Dermis lymphatic vessel endothelial cell (primary cell): ENCODE measurements at places on chromosomes 4 and X. TPM values are rescaled to one million over a fixed set of nuclear protein-coding genes. Genes with fewer than 3 reads are reported as not detected.

The ANOS1 gene
- total RNA-seq = under 0.01 and 0.09 TPM in 2 replicates

The DYNLT3 gene
- total RNA-seq = 36.2 and 37.1 TPM in 2 replicates

The ZCCHC12 gene
- not detected in 2 replicates for total RNA-seq

The TASL gene
- total RNA-seq = not detected in 2 replicates

The FMR1NB gene
- total RNA-seq = not detected in 2 replicates

The FAM9C gene
- not detected in 2 replicates for total RNA-seq

The DLG3 gene
- 0.54 and 1.2 TPM in 2 replicates for total RNA-seq

The FAM53A gene
- 0.65 and 2.1 TPM in 2 replicates for total RNA-seq

The GAB3 gene
- 12.0 and 14.4 TPM in 2 replicates for total RNA-seq

The ANTXR2 gene
- total RNA-seq = 39.7 and 50.5 TPM in 2 replicates

The DDX53 gene
- total RNA-seq = under 0.01 TPM in 1 of 2 replicates, not detected in the other

The ETDB gene
- not detected in 2 replicates for total RNA-seq

The STBD1 gene
- total RNA-seq = 0.98 and 2.0 TPM in 2 replicates

The KIF4A gene
- 2.6 and 2.9 TPM in 2 replicates for total RNA-seq

The USP51 gene
- total RNA-seq = 1.5 and 1.6 TPM in 2 replicates

The EMCN gene
- total RNA-seq = 82.2 and 82.9 TPM in 2 replicates

The ERCC6L gene
- total RNA-seq = 0.87 and 0.95 TPM in 2 replicates

The RIBC1 gene
- 0.11 and 0.17 TPM in 2 replicates for total RNA-seq

The HDAC6 gene
- total RNA-seq = 21.7 and 25.2 TPM in 2 replicates

The RHOXF2 gene
- not detected in 2 replicates for total RNA-seq

The ZNF280C gene
- total RNA-seq = 1.6 and 2.8 TPM in 2 replicates

The IL21 gene
- total RNA-seq = not detected in 2 replicates

The DAPP1 gene
- not detected in 2 replicates for total RNA-seq

The SHROOM4 gene
- total RNA-seq = 18.5 and 23.6 TPM in 2 replicates

The UGT2B7 gene
- not detected in 2 replicates for total RNA-seq

The CT83 gene
- total RNA-seq = not detected in 2 replicates

The LARP1B gene
- total RNA-seq = 13.4 and 13.5 TPM in 2 replicates

The CDKL5 gene
- 5.7 and 6.4 TPM in 2 replicates for total RNA-seq

The FRG2 gene
- total RNA-seq = not detected in 2 replicates

The KLF8 gene
- 0.11 and 0.26 TPM in 2 replicates for total RNA-seq

The TCEAL6 gene
- not detected in 2 replicates for total RNA-seq

The ARHGAP36 gene
- not detected in 2 replicates for total RNA-seq

The OPHN1 gene
- total RNA-seq = 9.1 and 10.6 TPM in 2 replicates

The ADGRG4 gene
- not detected in 2 replicates for total RNA-seq

The IGSF1 gene
- under 0.01 TPM in 1 of 2 replicates, not detected in the other for total RNA-seq

The TRMT10A gene
- total RNA-seq = 4.8 and 6.6 TPM in 2 replicates

The AKAP4 gene
- not detected in 2 replicates for total RNA-seq

The PHEX gene
- total RNA-seq = 0.33 and 0.43 TPM in 2 replicates

The ASIC5 gene
- not detected in 2 replicates for total RNA-seq

The NLGN4X gene
- 0.22 and 2.0 TPM in 2 replicates for total RNA-seq

The ETDA gene
- total RNA-seq = not detected in 2 replicates

The MAGEB2 gene
- not detected in 2 replicates for total RNA-seq

The REPS2 gene
- 9.7 and 11.2 TPM in 2 replicates for total RNA-seq

The RAB39B gene
- total RNA-seq = 0.11 and 0.52 TPM in 2 replicates

The GPC3 gene
- not detected in 2 replicates for total RNA-seq

The FOXO4 gene
- total RNA-seq = 10.7 and 14.4 TPM in 2 replicates

The MEPE gene
- total RNA-seq = not detected in 2 replicates

The NALF2 gene
- total RNA-seq = 0.11 and 0.17 TPM in 2 replicates

The RBM46 gene
- 0.11 TPM in 1 of 2 replicates, not detected in the other for total RNA-seq

The GLUD2 gene
- total RNA-seq = 0.43 and 0.87 TPM in 2 replicates

The NPFFR2 gene
- total RNA-seq = not detected in 2 replicates

The RAB33A gene
- total RNA-seq = 0.43 TPM in 2 replicates

The FGF5 gene
- total RNA-seq = 0.09 and 0.22 TPM in 2 replicates

The PABPC4L gene
- total RNA-seq = 0.65 and 0.77 TPM in 2 replicates

The CASP3 gene
- 31.1 and 46.1 TPM in 2 replicates for total RNA-seq

The MAP3K15 gene
- 0.09 and 0.22 TPM in 2 replicates for total RNA-seq
